Fibroblast of skin of right biceps (primary cell): ENCODE measurements at places on chromosomes 3 and 15.
A peak's percentile ranks its signal among the peaks of the same experiment; 100 is the strongest.

- DNase-seq, result no peak
Observed at GRCh38 chr3:125683067-125683829, 88.0 kb upstream of the OSBPL11 start.

DNA sequence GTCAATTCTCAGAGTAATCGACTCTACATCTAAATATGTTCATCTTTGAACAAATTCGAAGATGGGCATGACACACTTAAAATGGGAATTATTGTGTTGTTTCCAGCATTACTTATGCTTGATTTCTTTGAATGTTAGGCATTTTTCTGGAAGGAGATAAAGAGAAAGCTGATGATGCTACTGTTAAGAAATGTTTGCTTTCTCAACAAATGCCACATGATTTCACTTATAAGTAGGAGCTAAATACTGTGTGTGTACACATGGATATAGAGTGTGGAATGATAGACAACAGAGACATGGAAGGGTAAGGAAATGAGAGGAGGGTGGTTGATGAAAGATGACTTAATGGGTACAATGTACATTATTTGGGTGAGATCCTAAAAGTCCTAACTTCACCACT, 400.9 kb downstream of the TBL1XR1 start:
- DNase-seq, result peak; percentile 34

GRCh38 chr3:153885359-153885758, 235.8 kb upstream of the ARHGEF26 start:
- no peak for DNase-seq

DNA sequence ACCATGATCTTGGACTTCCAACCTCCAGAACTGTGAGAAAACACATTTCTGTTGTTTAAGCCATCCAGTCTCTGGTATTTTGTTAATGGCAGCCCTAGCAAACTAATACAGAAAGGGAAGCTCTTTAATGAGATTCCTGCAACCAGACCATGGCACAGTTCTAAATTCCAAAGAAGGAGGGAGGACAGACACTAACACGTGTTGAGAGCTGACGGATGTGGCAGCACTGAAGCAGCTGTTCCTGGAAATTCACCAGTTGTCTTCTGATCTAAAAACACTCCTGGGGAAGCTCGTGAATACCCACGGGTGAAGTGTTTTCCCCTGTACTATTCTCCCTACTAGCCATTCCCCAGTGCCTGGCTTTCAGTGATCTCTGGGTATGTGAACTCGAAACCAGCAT, 56.7 kb downstream of the RPL22L1 start:
- DNase-seq, result no peak

GRCh38 chr3:124657138-124657537, 73.1 kb upstream of the UMPS start:
- no peak for DNase-seq

- no peak for DNase-seq
Observed at GRCh38 chr15:41832875-41833274, 5.0 kb downstream of the JMJD7 start.

GRCh38 chr15:99732751-99733267, 428 bp downstream of the LYSMD4 start:
- DNase-seq, result no peak
